ENCODE measurements at places on chromosomes 1 and 21. TPM values are rescaled to one million over a fixed set of nuclear protein-coding genes. Genes with fewer than 3 reads are reported as not detected.

GRCh38 chr1:10969267-10969970, 43.0 kb upstream of the TARDBP start:
- DNase-seq: peak; percentile 76
- no peak overlapping the region for H3K4me3 ChIP-seq
- no peaks in the 10 kb centered on the region for H3K36me3 ChIP-seq
- peaks cover 13% of the 10 kb centered on the region for H3K4me1 ChIP-seq
- H3K27ac ChIP-seq: no peak overlapping the region

DNA sequence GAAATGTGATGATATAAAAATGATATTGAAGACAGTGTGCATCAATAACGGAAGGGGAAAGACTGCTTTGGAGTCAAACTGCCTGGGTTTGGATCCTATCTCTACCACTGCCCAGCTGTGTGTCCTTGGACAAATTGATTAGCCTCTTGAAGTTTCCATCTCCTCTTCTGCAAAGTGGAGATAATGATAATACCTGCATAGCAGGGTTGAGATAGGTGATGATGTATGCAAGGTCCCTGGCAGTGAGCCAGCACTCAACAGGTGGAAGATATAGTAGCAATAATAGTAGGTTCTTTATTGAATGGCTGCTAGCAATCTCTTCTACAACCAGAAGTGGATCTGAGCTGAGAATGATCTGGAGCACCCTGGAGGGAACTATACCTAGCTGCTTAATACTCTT, 166.7 kb downstream of the MIS18A start:
- no peaks in the 10 kb centered on the region for H3K27me3 ChIP-seq
- H3K4me3 ChIP-seq: no peak overlapping the region
- no peaks in the 10 kb centered on the region for H3K4me1 ChIP-seq
- DNase-seq: no peak
- H3K27ac ChIP-seq: no peak overlapping the region

DNA sequence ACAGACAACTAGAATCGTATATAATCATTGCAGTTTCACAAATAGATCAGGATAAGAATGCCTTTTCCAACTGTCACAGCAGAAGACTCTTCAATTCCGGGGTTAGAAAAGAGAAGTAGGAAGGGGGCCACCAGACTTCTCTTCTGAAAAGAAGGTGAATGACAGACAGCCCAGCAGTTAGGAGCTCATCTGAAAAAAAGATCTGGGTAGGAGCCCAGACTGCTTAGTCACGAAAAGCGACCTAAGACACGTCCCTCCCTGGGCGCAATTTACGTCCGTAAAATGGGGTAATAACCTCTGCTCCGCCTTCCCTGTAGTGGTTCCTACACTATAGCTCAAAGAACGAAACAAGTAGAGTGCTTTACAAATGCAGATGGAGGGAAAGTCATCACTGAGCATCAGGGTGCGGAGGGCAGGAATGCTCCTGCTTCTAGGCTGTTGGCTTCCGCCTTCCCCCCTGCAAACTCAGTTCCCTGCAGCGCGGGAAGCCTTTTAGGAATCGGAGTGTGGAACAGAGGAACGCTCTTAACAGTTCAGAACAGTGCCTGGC, 582 bp downstream of the ORC1 start:
- peak overlapping the region; percentile 99 for H3K27ac ChIP-seq
- DNase-seq: peak; percentile 81
- H3K27me3 ChIP-seq: no peaks in the 10 kb centered on the region
- peaks cover 67% of the 10 kb centered on the region for H3K36me3 ChIP-seq
- peak overlapping the region; percentile 100 for H3K4me3 ChIP-seq

The GPR52 gene
- total RNA-seq: 0.33 TPM

DNA sequence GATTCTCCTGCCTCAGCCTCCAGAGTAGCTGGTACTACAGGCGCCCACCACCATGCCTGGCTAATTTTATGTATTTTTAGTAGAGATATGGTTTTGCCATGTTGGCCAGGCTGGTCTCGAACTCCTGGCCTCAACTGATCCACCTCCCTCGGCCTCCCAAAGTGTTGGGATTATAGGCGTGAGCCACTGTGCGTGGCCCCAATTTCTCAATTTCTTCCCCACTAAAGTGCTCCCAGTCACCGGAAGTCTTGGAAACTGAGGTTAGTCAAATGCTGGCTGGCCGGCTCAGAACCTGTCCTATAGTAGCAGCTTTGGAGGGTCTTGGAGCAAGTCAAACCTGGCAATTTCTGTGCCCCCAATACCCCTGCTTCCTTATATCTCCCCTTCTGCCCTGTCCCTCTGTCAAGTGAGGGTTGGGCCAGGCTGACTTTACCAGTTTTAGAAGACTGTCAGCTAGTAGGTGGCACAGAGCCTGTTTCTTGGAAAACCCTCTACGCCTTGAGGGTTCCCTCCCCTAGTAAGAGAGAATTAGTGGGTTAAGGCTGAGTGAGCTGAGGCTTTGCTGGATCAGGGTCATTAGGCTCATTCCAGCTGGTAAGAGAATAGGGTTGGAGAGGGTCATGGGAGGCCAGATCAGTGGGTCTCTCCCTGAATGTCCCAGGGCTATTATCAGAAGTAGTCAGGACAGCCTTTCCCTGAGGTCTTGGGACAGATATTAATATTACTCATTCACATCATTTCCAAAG, 8.3 kb upstream of the EPB41 start:
- DNase-seq: no peak
- no peak overlapping the region for H3K27ac ChIP-seq
- no peaks in the 10 kb centered on the region for H3K4me1 ChIP-seq
- no peaks in the 10 kb centered on the region for H3K27me3 ChIP-seq
- H3K36me3 ChIP-seq: no peaks in the 10 kb centered on the region

DNA sequence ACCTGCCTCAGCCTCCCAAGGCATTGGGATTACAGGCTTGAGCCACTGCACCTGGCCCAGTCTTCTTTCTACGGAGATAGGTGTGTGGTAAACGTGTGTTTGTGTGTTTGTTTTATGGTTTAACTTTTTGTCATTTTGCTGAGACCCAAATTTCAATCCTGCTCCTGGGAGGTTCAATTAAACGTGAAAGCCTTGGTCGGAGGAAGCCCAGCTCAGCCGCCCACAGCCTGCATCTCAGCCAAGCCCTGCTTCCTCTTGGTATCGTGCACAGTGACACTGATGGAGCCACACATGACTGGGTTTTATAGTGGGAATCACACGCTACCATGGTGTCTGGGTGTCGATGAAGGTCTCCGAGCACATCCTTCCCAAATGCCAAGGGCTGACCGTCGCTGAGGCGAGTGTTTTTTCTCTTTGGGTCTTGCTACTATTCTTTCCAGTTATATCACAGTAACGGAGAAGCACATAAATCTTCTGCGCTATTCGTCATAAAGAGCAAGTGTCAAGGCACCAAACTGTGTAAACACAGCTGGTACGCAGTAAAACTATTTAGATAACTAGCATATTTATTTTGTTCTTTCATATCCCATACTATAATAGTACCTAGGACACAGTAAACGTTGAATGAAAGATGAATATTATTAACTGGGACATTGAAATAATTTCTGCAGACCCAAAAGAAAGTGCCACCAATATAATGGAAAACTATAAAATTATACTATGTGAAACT, 39.3 kb downstream of the HLCS start:
- DNase-seq: no peak

The COL8A2 gene
- total RNA-seq: 1.5 TPM

The KCNN3 gene
- 0.83 TPM for total RNA-seq

All from H9 (cell line).